Activated CD4-positive, alpha-beta T cell treated with anti-CD3 and anti-CD28 coated beads for 36 hours (primary cell): ENCODE measurements at places on chromosomes 12 and 14. TPM values are rescaled to one million over a fixed set of nuclear protein-coding genes. Genes with fewer than 3 reads are reported as not detected.

SYT10 gene
- not detected for total RNA-seq

DNAH10 gene
- 0.37 TPM for total RNA-seq

GYS2 gene
- not detected for total RNA-seq

PLCZ1 gene
- not detected for total RNA-seq

RTN1 gene
- total RNA-seq = not detected

ARHGAP9 gene
- total RNA-seq = 77.7 TPM

PIK3C2G gene
- not detected for total RNA-seq

PLA2G1B gene
- total RNA-seq = not detected

NRXN3 gene
- not detected for total RNA-seq

- no peak overlapping the region for H3K27ac ChIP-seq
- peaks cover 2% of the 10 kb centered on the region for H3K36me3 ChIP-seq
- no peaks in the 10 kb centered on the region for H3K27me3 ChIP-seq
- peaks cover 4% of the 10 kb centered on the region for H3K4me1 ChIP-seq
- DNase-seq = no peak
- H3K4me3 ChIP-seq = no peak overlapping the region
Observed at GRCh38 chr14:68539241-68539737, 253.6 kb downstream of the ZFP36L1 start.

GRCh38 chr14:21526672-21527317 lies 649 bp upstream of the SALL2 start:
- no peaks in the 10 kb centered on the region for H3K27me3 ChIP-seq
- peak overlapping the region; percentile 71 for H3K4me3 ChIP-seq
- peaks cover 16% of the 10 kb centered on the region for H3K4me1 ChIP-seq
- H3K36me3 ChIP-seq = no peaks in the 10 kb centered on the region

DNA sequence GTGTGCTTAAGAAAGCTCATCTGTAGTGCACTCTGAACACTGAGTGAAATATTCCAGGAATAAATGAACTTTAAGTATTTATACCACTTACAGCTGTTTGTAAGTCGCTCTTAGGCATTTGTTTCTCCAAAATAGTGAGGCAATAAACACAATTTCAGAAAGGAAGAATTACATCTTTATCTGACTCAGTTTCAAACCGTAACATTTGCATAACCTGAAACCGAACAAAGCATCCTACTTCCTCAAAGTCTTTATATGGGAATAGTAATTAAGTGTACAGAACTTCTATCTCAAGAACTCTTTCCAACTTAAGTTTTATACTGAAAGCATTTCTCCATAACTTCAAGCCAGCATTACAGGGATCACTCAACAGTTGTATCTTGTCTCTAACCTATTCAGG lies 58.4 kb downstream of the SOX5 start:
- no peak overlapping the region for H3K4me3 ChIP-seq
- no peaks in the 10 kb centered on the region for H3K27me3 ChIP-seq
- no peak for DNase-seq
- H3K27ac ChIP-seq = no peak overlapping the region

DNA sequence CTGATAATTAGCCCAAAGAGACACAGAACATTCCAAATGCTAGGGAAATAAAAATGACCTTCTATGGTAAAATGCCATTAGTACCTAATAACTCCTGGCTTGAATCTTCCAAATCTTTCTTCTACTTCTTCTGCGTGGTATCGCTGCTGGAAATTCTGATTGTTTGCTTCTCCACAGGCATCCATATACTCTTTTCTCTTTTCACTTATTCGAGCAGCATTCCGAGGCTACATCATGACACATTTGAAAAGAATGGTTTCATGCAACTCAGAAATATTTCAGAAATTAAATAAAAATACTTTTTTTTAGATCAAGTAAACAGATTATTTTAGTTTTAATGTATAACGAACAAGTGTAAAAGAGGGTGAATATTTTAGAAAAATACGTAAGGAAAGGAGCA lies 18.9 kb downstream of the ZCCHC8 start:
- no peak overlapping the region for H3K4me3 ChIP-seq
- H3K27ac ChIP-seq = no peak overlapping the region
- H3K4me1 ChIP-seq = peaks cover 7% of the 10 kb centered on the region
- no peak for DNase-seq

DNA sequence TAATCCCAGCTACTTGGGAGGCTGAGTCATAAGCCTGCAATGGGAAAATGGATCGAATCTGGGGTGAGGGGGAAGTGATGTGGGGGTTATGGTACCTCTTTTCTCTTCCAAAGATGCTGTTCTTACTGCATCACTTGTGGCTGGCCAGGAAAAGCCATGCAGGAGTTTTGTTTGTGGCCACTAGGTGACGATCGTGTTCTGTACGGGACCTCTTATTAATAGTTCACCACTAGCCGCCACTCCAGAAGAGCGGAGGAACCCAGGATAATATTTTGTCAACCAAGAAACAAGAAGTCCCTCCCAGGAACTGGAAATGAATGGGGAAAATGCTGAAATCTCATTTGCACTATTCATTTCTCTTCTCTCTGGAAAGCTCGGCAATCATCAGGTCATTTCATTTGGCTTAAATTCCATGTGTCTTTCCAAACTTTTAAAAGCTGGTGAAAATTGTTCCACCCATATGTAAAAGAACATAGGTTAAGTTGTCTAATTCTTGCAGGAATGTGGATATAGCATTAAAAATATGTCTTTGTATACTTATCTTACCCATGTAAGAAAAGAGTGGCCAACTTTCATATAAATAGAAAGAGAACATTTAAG lies 8.9 kb downstream of the GPR65 start:
- peaks cover 53% of the 10 kb centered on the region for H3K36me3 ChIP-seq
- no peaks in the 10 kb centered on the region for H3K27me3 ChIP-seq
- no peak overlapping the region for H3K4me3 ChIP-seq
- peak; percentile 50 for DNase-seq
- H3K4me1 ChIP-seq = peaks cover 63% of the 10 kb centered on the region

GRCh38 chr12:51593539-51593938 lies 2.5 kb downstream of the SCN8A start:
- DNase-seq = peak; percentile 53
- no peaks in the 10 kb centered on the region for H3K36me3 ChIP-seq
- H3K4me3 ChIP-seq = no peak overlapping the region
- H3K4me1 ChIP-seq = peaks cover 16% of the 10 kb centered on the region
- H3K27me3 ChIP-seq = peaks cover 47% of the 10 kb centered on the region

DNA sequence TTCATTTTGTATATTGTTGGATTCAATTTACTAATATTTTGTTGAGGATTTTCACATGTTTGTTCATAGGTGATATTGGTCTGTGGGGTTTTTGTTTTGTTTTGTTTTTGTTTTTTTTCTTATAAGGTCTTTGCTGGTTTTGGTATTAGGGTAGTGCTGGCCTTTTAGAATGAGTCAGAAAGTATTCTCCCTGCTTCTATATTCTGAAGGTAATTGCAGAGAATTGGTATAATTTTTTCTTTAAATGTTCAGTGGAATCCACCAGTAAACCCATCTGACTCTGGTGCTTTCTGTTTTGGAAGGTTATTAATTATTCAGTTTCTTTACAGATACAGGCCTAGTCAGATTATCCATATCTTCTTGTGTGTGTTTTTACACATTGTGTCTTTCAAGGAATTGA lies 8.9 kb downstream of the TOGARAM1 start:
- DNase-seq = no peak
- H3K27ac ChIP-seq = no peak overlapping the region
- peaks cover 54% of the 10 kb centered on the region for H3K36me3 ChIP-seq

DNA sequence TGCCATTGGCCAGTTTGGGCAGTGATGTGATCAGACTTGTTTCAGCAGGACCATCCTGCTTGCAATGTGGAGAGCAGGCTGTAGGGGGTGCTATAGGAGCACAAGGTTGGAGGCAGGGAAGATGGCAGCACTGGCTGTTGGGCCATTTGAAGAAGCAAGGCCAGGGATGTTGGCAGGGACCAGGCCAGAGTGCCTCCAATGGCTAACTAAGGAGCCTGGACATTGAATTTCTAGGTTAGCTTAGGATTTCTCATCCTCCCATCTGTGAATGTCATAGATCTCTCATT lies 23.5 kb downstream of the FGF23 start:
- H3K27me3 ChIP-seq = no peaks in the 10 kb centered on the region
- no peak overlapping the region for H3K27ac ChIP-seq
- peak; percentile 85 for DNase-seq

DNA sequence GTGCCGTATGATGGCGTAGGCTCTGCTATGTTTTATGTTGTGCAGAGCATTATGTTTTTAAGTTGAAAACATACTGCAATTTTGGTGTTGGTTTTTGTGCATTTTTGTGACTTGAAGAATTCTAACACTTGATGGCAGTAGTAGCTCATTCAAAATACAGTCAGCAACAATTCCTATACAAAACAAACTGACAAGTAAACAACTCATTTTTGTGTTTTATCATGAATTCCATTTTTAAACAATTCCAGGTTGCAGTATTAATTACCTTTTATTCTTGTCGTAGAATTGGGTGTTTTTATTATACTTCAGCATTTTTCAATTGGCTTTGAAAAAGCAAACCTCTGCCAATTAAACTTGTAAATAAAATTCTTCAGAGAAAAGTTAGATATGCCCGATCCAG lies 4.1 kb upstream of the CCER1 start:
- no peaks in the 10 kb centered on the region for H3K27me3 ChIP-seq
- no peak overlapping the region for H3K4me3 ChIP-seq
- no peak overlapping the region for H3K27ac ChIP-seq

GRCh38 chr14:103103461-103104388 lies 9.2 kb downstream of the EXOC3L4 start:
- no peaks in the 10 kb centered on the region for H3K36me3 ChIP-seq
- no peak overlapping the region for H3K27ac ChIP-seq
- peaks cover 8% of the 10 kb centered on the region for H3K4me1 ChIP-seq
- no peak overlapping the region for H3K4me3 ChIP-seq
- peak; percentile 43 for DNase-seq

DNA sequence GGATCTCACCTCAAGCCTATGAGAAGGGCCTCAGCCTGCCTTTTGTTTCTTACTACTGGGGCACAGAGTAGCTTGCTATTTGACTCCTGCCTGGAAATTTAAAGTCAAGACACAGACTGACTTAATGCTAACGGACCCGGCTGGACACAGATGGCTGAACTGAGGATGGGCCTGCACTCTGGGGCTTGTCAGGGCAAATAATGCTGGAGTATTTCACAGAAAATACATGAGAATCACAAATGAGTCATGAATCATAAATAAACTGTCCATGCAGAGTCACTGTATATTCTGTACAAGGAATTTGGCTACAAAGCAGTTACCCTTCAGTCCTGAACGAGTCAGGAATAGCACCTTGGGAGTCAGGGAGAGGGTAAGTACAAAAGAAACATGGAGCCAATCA lies 683.2 kb upstream of the FOXG1 start:
- H3K4me3 ChIP-seq = no peak overlapping the region
- H3K36me3 ChIP-seq = no peaks in the 10 kb centered on the region
- H3K27ac ChIP-seq = no peak overlapping the region
- DNase-seq = no peak
- H3K27me3 ChIP-seq = no peaks in the 10 kb centered on the region
- H3K4me1 ChIP-seq = no peaks in the 10 kb centered on the region

GRCh38 chr14:23895480-23895879 lies 58.1 kb upstream of the DHRS4 start:
- no peak overlapping the region for H3K27ac ChIP-seq
- H3K4me3 ChIP-seq = no peak overlapping the region
- H3K27me3 ChIP-seq = peaks cover 12% of the 10 kb centered on the region
- DNase-seq = no peak
- H3K4me1 ChIP-seq = no peaks in the 10 kb centered on the region

DNA sequence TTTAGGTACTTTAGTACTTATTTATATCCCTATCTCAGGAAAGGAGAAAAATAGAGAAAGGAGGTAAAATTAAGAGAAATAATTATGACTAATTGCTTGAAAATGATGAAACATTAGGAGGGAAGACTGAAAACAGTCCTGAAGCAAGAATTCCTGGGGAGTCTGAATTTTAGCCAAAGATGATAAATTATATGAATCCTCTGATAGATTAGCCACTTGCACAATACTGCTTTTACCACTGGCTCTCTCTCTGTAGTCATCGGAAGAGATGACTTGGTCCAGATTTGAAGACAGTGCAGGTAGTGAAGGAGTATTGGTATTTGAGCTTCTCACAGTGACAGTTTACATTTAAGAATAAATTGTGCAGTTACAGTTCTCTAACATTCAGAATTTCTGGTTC lies 83.8 kb upstream of the CLEC14A start:
- DNase-seq = no peak
- no peak overlapping the region for H3K27ac ChIP-seq
- H3K4me1 ChIP-seq = no peaks in the 10 kb centered on the region
- H3K4me3 ChIP-seq = no peak overlapping the region
- no peaks in the 10 kb centered on the region for H3K36me3 ChIP-seq
- no peaks in the 10 kb centered on the region for H3K27me3 ChIP-seq

GRCh38 chr12:91667694-91668093 lies 478.0 kb downstream of the BTG1 start:
- H3K4me3 ChIP-seq = no peak overlapping the region
- peak overlapping the region; percentile 39 for H3K27ac ChIP-seq
- no peak for DNase-seq
- no peaks in the 10 kb centered on the region for H3K27me3 ChIP-seq

- peaks cover 9% of the 10 kb centered on the region for H3K36me3 ChIP-seq
- no peak overlapping the region for H3K4me3 ChIP-seq
- no peaks in the 10 kb centered on the region for H3K27me3 ChIP-seq
- H3K4me1 ChIP-seq = peaks cover 17% of the 10 kb centered on the region
- H3K27ac ChIP-seq = no peak overlapping the region
Observed at GRCh38 chr14:74144789-74145188, 60.0 kb downstream of the LIN52 start.

DNA sequence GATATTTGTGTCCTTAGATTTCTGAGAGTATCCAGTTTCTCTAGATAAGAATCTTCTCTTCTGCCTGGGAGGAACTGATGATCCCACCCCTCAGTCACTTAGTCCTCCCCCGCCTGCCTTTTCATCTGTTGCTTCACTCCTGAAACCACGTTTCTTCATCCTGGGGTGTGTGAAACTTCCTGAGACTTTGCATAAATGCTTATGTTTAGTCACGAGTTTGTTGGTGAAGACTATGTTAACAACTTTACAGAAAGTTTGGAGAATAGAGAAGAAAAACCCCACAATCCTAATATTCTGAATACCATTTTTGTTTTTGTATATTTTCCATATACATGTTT lies 33.2 kb downstream of the MARK3 start:
- H3K4me1 ChIP-seq = peaks cover 47% of the 10 kb centered on the region
- H3K27ac ChIP-seq = peak overlapping the region; percentile 80
- no peak overlapping the region for H3K4me3 ChIP-seq
- peaks cover 23% of the 10 kb centered on the region for H3K36me3 ChIP-seq

DNA sequence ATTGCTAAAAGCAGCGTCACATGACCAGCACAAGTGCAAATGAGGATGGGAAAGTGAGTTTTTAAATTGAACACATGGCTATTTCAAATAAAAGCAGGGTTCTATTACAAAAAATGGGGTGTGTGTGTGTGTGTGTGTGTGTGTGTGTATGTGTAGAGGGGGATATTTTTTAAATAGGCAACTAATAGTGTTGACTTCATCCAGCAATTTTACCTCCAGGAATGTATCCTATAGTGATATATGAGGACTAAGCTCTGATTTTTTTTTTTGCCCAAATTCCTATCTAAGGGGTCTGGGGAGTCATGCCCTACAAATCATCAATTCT lies 78.9 kb upstream of the AMN1 start:
- no peak overlapping the region for H3K4me3 ChIP-seq
- H3K27me3 ChIP-seq = no peaks in the 10 kb centered on the region
- no peaks in the 10 kb centered on the region for H3K36me3 ChIP-seq
- H3K27ac ChIP-seq = peak overlapping the region; percentile 77
